K562 (cell line): ENCODE measurements at places on chromosomes 3 and 15. TPM values are rescaled to one million over a fixed set of nuclear protein-coding genes. Genes with fewer than 3 reads are reported as not detected.

The ERC2 gene
- 0.07 and 0.16 TPM in 2 replicates for total RNA-seq

The ACAN gene
- not detected in 2 replicates for total RNA-seq

GRCh38 chr3:156606729-156607128 lies 51.8 kb upstream of the SSR3 start:
- no peak for DNase-seq

GRCh38 chr3:39107388-39108199 lies at the start of the genes GORASP1 and TTC21A:
GORASP1 (minus strand) TSS chr3:39107627; CDS start chr3:39107541, 86 bp downstream.
TTC21A (plus strand) TSS chr3:39107680; CDS start chr3:39107838, 158 bp downstream.
- peak; percentile 94 for DNase-seq

DNA sequence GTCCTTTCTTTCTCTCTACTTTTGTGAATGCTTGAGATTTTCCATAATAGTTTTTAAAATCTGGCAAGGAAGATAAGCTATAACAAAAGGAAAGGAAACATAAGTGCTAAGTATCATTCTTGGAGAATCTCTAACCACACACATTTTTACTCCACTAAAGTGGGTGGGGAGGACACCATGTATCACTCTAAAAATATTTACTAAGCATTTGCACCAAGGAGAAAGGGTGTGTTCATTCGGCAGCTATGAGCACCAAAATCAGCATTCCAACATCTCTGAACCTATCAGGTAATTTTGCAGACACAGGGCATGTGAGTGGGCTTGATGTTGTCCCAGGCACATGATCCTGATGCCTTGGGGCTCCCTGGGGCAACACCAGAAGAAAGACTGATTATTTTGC lies 5.5 kb downstream of the B4GALT4 start:
- DNase-seq: no peak

GRCh38 chr3:133691273-133692107 lies 29.7 kb upstream of the TOPBP1 start:
- no peak for DNase-seq

DNA sequence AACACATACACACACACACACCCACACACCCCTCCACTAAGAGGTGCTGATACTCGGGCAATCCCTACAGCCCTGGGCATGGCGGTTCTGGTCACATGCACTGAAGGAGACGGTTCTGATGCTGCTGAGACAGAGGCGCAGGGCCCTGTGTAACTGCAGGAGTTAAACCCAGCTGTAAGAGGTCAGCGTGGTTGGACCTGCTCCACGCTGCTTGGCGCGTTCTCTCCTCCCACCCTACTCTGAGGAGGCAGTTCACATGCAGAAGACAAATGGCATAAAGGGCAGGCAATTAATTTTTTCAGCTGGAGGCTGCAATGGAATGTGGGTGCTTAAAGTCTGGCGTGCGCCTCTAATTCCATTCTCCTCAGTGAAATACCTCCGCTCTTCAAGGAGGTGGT lies 35.2 kb downstream of the GRK7 start:
- DNase-seq: no peak

- DNase-seq: no peak
Observed at GRCh38 chr3:18633002-18633401, 207.9 kb upstream of the SATB1 start.

DNA sequence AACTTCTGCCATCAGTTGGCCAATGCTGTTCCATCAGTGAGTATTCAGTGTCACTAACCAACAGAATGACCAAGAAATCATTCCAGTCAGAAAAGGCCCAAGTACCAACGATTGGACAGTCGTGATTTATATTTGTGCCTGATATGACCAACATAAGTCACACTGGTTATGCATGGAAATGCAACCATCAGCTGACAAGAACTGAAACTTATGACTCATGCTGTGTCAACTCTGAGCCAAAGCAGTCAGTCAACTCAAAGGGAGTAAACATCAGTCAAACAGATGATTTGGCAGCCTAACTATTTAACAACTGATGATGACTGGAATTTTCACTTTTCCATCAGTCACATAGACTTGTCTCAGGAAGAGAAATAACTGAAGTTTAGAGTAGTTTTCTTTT lies 142.4 kb downstream of the ANXA2 start:
- no peak for DNase-seq

GRCh38 chr15:40789119-40789518 lies 17.8 kb upstream of the ZFYVE19 start:
- peak; percentile 44 for DNase-seq

- DNase-seq: no peak
Observed at GRCh38 chr3:135558150-135558783, 407.3 kb upstream of the PPP2R3A start.

GRCh38 chr15:49758856-49759255 lies 138.0 kb downstream of the DTWD1 start:
- no peak for DNase-seq
